NT2/D1 (cell line): ENCODE measurements at places on chromosomes 5 and 9.

DNA sequence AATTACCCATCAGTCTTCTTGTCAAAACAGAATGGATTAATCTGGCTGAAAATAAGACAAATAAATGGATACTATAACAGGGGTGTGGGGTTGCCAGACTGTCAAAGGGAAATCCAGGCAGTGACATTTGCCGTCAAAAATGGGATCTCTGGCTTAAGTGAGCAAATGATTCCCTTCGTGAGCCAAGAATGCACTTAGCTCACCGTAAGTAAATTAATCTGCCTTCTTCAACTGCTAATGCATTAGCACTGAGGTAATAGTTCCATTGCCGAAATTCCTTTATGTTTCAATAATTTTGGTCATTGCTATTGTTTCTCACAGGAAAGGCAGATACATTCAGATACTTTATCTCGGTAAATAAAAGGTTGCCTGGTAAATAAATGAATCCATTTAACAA, 377.8 kb downstream of the KIAA0825 start:
- no peak for DNase-seq

GRCh38 chr9:118059484-118060278, 355.5 kb downstream of the TLR4 start:
- DNase-seq: peak; percentile 22

GRCh38 chr9:78866207-78867132, 569.5 kb downstream of the PSAT1 start:
- no peak for DNase-seq

DNA sequence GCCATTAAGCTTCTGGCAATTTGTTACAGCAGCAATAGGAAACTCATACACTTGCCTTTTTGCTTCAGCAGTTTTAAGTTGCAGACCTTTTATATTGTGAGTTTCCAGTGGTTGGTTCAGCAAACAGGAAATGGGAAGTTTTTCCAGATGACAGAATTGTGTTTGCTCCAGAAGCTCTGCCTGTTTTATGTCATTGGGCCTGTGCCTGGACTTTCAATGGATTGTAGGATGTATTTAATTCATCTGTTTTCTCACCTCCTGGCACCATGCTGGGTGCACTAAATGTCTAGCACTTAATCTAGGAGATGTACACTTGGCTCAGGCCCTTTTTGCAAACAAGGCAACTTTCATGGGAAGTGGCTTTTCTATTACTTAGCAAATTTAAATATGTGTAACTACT, 100.4 kb upstream of the CLINT1 start:
- DNase-seq: no peak

DNA sequence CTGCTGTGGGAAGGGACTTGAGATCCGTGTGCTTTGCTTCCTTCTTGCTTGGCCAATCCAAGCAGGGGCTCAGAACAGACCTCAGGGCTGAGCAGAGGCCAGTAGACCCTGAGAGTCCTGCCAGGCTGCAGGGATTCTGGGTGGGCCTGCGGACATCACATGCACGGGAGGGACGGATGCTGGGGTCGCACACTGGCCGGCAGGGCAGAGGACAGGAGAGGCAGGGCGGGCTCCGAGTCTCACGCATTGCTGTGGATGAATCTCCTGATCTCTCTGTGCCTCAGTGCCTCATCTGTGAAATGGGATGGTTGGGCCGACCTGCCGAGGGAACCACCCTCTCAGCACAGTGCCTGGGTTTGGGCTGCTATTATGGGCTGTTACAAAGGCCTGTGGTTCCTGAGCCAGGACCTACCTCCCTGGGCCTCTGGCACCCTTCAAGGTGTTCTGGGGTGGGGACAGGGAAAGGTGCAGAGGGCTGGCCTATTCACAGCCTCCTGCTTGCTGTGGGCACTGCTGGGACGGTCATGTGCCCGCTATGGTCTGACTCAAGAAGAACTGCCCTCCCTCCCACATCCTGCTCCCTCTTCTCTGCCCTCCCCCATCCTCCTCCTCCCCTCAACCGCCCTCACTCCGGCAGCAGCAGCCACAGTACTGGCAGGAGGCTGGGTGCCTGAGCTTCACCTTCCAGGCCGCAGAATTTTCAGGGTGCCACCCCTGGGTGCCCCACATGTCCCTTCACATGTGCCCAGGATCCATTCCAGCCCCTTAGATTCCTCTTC, 43.3 kb downstream of the NCS1 start:
- no peak for DNase-seq
